K562 (cell line): ENCODE measurements at places on chromosomes 4 and X.

DNA sequence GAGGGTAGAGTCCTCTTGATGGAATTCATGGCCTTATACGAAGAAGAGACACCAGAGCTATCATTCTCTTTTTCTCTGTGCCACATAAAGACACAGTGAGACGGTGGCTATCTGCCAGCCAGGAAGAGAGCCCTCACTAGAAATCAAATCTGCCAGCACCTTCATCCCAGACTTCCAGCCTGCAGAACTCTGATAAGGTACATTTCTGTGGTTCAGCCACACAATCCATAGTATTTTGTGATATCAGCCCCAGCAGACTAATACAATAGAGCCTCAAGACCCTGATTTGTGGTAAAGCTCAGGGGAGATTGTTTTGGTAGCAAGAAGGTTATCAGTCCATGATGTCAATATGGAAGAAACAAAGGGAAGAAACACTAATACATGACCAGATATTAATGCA is 1213.2 kb downstream of the NLGN4X start:
- DNase-seq, result no peak

- peak; percentile 29 for DNase-seq
These were observed 22.7 kb upstream of the MSN start for GRCh38 chrX:65644621-65645289.

DNA sequence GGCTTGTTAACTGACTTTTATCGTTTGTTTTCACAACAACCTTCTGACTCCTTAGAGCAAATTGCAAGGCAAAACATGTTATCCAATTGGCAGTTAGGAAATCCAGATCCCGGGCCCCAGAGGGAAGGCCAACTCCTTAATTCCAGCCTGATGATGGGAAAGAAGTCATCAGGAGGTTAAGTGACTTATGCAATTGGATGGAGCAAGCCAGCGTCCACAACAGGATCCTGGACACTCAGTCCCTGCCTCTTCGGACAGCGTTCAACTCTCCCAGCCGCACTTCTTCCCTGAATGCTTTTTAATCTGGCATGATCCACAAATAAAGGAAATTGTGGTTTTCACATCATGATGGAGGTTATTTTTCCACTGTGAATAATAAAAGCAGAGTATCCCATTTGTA is 310.1 kb downstream of the RAB28 start:
- DNase-seq, result no peak

GRCh38 chr4:106034220-106034619 is 138.9 kb downstream of the NPNT start:
- no peak for DNase-seq

GRCh38 chr4:81314196-81314896 is 99.3 kb upstream of the PRKG2 start:
- DNase-seq, result no peak

- no peak for DNase-seq
These were observed 136.2 kb downstream of the EVC2 start for GRCh38 chr4:5572114-5572513.

GRCh38 chr4:20487852-20488251 is 212.4 kb upstream of the PACRGL start:
- DNase-seq, result no peak

- no peak for DNase-seq
These were observed 352.5 kb downstream of the GPM6A start for GRCh38 chr4:175459571-175459970.

DNA sequence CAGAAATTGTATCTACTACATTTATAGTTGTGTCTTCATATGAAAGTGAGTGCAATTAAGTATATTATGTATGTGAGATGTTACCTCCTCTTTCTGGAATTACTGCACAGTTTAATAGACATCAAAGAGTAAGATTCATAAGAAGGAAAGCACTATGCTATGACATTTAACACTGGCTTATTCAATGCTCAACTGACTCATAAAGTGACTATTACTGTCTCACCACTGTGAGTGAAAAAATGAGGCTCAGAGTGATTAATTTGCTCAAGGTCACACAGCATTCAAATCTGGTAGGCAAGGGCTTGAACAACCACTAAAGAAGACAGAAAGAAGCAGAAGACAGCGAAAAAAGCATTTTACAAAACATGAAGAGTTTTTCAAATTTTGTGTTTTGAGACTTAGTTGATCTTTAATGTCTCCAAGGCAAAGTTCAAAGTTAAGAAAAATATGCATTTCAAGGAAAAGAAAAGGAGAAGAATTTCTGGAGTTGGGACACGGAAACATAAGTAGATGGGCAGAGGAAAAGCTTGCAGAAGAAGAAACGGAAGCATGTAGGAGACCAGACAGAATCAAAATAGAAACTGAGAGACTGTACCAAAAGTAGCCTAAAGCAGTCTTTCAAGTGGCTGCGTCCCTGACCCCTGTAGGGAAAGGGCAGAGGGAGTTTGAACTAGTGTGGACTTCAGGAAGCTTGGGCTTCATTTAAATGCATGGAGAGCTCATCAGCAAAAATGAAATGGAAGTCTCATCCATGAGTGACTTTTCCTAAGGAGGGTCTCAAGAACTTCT is 66.3 kb downstream of the KCNIP4 start:
- DNase-seq, result no peak

DNA sequence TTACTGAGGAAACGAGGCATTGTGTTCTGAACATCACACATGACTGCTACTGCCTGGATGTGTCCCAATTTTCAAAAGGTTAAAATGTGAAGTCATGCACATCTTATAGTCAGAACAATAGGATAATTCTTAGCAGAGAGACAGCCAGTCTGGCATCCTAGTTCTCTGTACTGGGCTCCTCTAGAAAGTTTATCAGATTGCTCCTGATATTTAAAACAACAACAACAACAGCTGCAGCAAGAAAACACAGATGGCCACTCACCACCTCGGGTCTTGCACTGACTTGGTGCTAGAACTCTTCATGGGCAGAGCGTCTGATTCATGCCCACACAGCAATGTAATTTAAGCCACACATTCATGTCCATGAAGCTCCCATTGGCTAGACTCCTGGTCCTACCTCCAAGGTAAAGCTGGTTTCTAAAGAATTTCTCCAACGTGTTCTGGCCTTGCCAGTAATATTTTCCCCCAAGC is 33.3 kb upstream of the SLC2A9 start:
- DNase-seq, result no peak

DNA sequence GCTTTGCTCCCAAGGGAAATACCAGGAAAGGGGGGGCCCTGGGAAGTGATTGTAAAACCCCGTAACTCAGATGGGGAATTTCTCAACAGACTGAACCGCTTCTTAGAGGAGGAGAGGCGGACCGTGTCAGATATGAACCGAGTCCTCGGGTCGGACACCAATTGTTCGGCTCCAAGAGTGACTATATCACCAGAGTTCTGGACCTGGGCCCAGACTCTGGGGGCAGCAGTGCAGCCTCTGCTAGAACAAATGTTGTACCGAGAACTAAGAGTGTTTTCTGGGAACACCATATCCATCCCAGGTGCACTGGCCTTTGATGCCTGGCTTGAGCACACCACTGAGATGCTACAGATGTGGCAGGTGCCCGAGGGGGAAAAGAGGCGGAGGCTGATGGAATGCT is 1.0 kb downstream of the PNMA3 start:
- no peak for DNase-seq

DNA sequence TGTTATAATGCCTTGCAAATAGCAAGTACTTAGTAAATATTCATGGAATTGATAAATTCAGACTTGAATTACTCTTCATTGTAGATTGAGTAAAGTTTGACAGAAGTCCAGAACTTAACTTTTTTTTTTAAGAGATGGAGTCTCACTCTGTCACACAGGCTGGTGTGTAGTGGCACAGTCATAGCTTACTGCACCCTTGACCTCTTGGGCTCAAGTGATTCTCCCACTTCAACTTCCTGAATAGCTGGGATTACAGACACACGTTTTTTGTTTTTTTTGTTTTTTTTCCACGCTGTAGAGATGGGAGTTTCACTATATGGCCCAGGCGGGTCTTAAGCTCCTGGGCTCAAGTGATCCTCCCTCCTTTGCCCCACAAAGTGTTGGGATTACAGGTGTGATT is 32.1 kb downstream of the UBE2K start:
- no peak for DNase-seq

- DNase-seq, result peak; percentile 30
These were observed 128.2 kb downstream of the C4orf51 start for GRCh38 chr4:145808021-145808650.

GRCh38 chrX:17563515-17563914 is 173.8 kb upstream of the SCML1 start:
- DNase-seq, result no peak

GRCh38 chr4:52126226-52126625 is 75.1 kb downstream of the SPATA18 start:
- no peak for DNase-seq

DNA sequence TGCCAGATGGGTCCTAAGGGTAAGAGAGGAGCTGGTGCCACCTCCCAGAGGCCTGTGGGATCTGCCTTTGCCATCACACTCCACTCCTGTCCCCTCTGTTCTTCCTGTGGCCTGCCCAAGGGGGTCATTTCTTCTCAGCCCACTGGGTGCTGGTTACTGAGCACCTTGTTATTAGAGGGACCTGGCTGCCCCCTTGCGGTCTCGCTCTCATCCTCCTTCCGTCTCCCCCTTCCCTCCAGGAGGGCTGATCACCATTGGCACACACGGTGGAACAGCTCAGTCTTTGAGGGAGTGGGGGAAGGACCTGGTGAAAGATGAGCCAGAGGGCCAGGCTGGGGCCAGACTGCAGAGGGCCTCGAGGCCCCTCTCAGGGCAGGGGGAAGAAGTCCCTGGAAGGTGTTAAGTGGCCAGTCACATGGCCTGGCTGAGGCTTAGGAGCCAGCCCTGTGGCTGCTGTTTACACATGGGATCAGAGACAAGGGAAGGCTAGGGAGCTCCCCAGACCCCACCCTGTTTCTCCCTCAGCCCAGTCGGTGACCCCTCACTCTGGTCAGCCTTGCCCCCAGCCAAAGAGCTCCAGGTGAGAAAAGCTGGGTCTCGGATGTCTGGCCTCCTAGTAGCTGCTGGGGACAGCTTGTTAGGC is 68.1 kb downstream of the MTMR1 start:
- no peak for DNase-seq

- no peak for DNase-seq
These were observed 667.7 kb upstream of the SLIT2 start for GRCh38 chr4:19583827-19584569.

- DNase-seq, result peak; percentile 7
These were observed 424 bp downstream of the SATL1 start for GRCh38 chrX:85243155-85243554.

DNA sequence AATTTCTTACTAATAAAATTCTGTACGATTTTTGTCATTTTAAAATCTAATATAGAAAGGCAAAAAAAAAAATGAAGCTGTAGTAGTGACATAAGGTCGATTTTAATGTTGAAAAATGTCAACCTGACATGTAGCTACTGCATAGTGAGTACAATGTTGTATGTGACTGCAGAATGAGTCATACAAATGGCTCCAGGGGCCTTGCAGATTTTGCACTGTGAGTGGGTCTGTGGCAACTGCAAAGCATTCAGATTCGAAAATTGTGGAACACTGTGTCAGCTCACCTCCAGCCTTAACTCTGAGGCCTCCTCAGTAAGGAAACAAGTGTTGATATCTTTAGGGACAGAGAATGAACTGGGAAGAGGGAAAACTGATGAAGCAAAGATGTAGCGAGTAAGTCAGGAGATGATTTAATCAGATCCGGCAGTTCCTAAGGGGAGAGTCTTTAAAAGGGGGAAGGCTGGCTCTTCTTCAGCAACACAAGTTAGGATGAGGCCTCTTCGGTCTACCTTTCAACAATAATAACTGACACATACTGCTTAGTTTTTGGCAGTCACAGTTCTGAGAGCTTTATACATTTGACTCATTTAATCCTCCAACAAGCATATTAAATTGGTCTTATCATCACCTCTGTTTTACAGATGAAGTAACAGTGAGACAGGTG is 24.9 kb downstream of the TKTL2 start:
- no peak for DNase-seq

DNA sequence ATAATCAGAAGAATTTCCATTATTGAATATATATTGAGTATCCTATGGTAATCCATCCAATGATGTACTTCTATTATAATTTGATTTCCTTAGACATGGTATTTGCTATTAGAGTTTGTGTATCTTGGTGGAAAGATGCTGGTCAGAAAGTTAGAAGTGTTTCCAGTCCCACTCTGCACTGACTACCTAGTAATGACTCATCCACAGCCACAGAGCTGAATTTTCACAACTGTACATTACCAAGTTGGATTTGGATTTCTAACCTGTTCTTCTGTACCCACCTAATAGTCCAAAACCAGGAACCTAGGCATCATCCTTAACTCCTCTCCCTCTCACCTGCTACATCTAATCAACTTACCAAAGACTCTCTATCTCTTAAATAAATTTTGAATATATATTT is 145.4 kb downstream of the REELD1 start:
- no peak for DNase-seq

DNA sequence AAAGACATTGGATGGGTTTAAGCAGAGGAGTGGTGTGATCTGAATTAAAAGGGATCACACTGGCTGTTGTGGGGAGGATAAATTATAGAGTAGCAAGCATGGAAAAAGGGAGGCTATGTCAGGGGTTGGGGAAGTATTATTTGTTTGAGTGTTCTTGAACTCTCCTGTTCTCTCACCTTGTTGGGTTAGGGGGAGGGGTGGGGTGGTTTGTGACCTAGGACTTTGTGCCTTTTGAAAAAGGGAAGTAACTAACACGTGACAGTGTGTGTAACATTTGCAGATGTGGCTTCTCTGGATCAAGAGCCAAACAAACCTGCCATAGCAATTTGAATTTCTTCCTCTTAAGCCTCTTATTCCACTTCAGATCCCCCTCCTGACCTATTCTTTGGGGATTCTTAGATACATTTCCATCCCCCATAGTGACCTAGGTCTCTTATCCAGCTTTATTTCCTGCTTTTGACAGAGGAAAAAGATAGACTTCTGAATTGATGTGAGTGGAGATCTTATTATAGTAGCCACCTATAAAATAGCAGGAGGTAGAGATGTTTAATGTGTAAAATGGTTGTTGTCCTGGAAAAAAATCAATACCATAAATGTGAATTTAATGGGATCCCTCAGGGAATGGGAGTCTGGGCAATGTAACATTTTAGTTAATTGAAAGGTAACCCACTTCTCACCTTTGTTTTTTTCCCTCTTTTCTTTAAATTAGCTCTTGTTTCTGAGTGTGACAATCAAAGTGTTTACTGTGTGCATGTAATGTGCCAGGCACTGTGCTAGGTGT is 120.4 kb downstream of the CT47B1 start:
- DNase-seq, result no peak

DNA sequence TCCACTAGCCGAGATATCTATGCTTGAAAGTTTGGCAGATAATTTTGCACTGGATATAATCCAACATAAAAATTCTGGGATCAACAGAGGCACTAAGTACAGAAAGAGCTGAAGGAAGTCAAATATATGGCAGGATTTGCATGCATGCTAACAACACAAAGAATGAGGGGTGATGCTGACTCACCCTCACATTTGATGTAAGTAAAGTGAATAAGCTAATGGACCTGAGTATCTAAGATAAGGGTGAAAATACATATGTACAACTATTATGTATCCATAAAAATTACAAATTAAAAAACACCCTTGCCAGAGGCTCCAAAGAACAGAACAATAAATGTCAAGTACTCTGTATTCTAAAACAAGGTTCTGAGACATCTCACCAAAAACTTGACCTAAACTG is 63.8 kb upstream of the PRDX4 start:
- DNase-seq, result no peak
